ENCODE measurements at places on chromosomes 12 and 14. TPM values are rescaled to one million over a fixed set of nuclear protein-coding genes. Genes with fewer than 3 reads are reported as not detected.

GRCh38 chr14:50739186-50739585 is 71.1 kb upstream of the SAV1 start:
- no peak for DNase-seq
- H3K4me3 ChIP-seq = no peak overlapping the region
- no peak overlapping the region for H3K27ac ChIP-seq
- peaks cover 48% of the 10 kb centered on the region for H3K36me3 ChIP-seq

DNA sequence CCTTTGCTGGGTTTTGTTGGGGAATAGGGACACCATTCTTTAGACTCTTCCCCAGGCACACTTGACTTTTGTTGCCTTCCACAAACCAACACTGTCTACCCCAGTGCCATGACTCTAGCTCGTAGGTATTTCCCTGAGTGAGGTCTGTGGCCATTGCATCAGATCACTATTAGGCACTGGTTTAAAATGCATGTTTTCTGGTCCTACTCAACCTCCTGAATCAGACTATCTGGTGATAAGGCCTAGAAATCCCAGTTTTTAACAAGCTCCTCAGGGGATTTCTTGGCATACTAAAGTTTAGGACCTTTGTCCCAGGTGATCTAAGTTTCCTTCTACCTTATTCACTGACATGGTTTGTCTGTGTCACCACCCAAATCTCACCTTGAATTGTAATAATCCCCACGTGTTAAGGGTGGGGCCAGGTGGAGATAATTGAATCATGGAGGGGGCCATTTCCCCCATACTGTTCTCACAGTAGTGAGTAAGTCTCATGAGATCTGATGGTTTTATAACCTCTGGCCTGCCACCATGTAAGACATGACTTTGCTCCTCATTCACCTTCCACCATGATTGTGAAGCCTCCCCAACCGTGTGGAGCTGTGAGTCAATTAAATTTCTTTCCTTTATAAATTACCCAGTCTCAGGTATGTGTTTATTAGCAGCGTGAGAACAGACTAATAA is 87.8 kb upstream of the PSMC1 start:
- peaks cover 6% of the 10 kb centered on the region for H3K36me3 ChIP-seq
- no peak overlapping the region for H3K27ac ChIP-seq
- H3K27me3 ChIP-seq = peaks cover under 1% of the 10 kb centered on the region
- H3K4me3 ChIP-seq = no peak overlapping the region
- H3K4me1 ChIP-seq = no peaks in the 10 kb centered on the region

Gene TESPA1
- not detected for total RNA-seq

DNA sequence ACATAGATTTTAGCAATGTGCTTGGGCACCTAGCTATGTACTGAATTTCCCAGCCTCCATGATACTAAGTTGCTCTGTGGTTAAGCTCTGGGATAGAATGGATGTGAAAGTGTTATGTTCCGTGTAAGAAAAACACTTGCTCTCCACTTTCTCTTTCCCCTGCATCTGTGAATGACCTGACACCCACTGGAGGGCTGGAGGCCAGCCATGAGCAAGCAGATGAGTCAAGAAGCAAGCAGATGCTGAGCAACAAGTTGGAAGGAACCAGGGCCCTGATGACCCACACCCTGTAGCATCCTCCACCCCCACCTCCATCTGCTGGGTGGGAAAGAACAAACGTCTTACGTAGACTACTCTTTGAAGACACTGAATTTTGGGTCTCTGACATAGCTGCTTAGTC is 56.6 kb downstream of the EID3 start:
- H3K4me3 ChIP-seq = no peak overlapping the region
- H3K4me1 ChIP-seq = peaks cover 4% of the 10 kb centered on the region
- no peak overlapping the region for H3K27ac ChIP-seq
- DNase-seq = no peak

Gene ERP27
- not detected for total RNA-seq

DNA sequence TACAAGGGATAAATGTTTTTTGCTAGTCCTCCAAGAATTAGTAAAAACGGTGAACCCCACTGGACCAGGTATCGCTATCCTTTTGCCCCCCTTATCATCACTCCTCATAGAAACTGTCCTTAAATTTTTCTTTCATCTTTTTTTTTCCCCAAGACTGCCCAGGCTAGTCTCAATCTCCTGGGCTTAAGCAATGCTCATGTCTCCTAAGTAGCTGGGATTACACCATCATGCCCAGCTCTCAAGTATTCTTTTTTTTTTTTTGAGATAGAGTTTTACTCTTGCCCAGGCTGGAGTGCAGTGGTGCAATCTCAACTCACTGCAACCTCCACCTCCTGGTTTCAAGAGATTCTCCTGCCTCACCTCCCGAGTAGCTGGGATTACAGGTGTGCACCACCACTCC is 9.7 kb downstream of the IRF2BPL start:
- no peaks in the 10 kb centered on the region for H3K36me3 ChIP-seq
- no peaks in the 10 kb centered on the region for H3K27me3 ChIP-seq
- peaks cover 27% of the 10 kb centered on the region for H3K4me1 ChIP-seq
- peak; percentile 36 for DNase-seq

- H3K27ac ChIP-seq = no peak overlapping the region
- H3K36me3 ChIP-seq = no peaks in the 10 kb centered on the region
- no peaks in the 10 kb centered on the region for H3K4me1 ChIP-seq
- H3K4me3 ChIP-seq = no peak overlapping the region
- no peak for DNase-seq
Measured at GRCh38 chr12:96190413-96191108, 3.6 kb upstream of the ELK3 start.

GRCh38 chr12:29216266-29216665 is 67.2 kb downstream of the FAR2 start:
- no peak overlapping the region for H3K27ac ChIP-seq
- no peak for DNase-seq
- peaks cover 4% of the 10 kb centered on the region for H3K36me3 ChIP-seq
- no peaks in the 10 kb centered on the region for H3K27me3 ChIP-seq

GRCh38 chr14:21070083-21070609 is at the start of gene ARHGEF40:
ARHGEF40 (plus strand) TSS chr14:21070304; CDS start chr14:21070397, 93 bp downstream.
- H3K27ac ChIP-seq = peak within 1 kb of the TSS; percentile 54
- H3K4me1 ChIP-seq = peaks cover 26% of the 10 kb centered on the region
- H3K27me3 ChIP-seq = peaks cover 9% of the 10 kb centered on the region
- peak within 1 kb of the TSS; percentile 83 for H3K4me3 ChIP-seq

- H3K36me3 ChIP-seq = peaks cover 93% of the 10 kb centered on the region
- no peak for DNase-seq
- H3K27ac ChIP-seq = no peak overlapping the region
- H3K4me3 ChIP-seq = no peak overlapping the region
Measured at GRCh38 chr14:103679351-103679750, 35.9 kb downstream of the XRCC3 start.

Gene USP44
- total RNA-seq = not detected

Gene GUCY2C
- total RNA-seq = not detected

Gene TAS2R7
- not detected for total RNA-seq

Gene KLRG1
- total RNA-seq = 1.7 TPM

Gene RTL1
- not detected for total RNA-seq

DNA sequence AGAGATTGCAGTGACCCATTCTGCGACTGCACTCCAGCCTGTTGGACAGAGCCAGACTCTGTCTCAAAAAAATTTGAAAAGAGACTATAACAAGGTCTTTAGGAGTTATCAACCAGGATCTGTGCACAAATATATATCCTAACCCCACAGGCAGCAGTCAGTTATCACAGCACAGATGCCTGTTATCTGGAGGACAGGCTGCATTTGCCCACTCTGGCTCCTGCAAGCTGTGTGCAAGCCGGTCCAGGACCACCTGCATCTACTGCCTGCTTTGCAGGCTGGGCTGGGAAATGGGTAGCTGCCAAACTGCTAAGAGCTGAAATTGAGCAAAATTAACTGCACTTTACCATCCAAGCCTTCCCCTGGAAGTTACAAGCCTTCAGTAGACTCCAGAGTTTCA is 21.4 kb upstream of the RCOR1 start:
- peaks cover 11% of the 10 kb centered on the region for H3K4me1 ChIP-seq
- no peak for DNase-seq
- no peak overlapping the region for H3K27ac ChIP-seq
- H3K27me3 ChIP-seq = no peaks in the 10 kb centered on the region

DNA sequence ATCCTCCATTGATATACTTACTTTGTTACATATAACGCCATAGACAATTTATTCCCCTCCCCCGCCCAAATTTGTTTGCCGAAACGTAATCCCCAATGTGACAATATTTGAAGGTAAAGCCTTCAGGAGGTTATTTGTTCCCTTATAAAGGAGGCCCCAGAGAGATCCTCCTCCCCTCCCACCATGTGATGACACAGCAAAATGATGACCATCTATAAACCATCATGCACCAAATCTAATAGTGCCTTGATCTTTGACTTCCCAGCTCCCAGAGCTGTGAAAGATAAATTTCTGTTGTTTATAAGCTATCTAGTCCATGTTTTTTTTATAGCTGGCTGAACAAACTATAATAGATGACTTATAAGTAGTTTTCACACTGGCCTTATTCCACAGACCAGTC is 122.2 kb downstream of the PTPRO start:
- H3K27me3 ChIP-seq = no peaks in the 10 kb centered on the region
- no peaks in the 10 kb centered on the region for H3K36me3 ChIP-seq
- H3K27ac ChIP-seq = no peak overlapping the region
- no peak for DNase-seq

DNA sequence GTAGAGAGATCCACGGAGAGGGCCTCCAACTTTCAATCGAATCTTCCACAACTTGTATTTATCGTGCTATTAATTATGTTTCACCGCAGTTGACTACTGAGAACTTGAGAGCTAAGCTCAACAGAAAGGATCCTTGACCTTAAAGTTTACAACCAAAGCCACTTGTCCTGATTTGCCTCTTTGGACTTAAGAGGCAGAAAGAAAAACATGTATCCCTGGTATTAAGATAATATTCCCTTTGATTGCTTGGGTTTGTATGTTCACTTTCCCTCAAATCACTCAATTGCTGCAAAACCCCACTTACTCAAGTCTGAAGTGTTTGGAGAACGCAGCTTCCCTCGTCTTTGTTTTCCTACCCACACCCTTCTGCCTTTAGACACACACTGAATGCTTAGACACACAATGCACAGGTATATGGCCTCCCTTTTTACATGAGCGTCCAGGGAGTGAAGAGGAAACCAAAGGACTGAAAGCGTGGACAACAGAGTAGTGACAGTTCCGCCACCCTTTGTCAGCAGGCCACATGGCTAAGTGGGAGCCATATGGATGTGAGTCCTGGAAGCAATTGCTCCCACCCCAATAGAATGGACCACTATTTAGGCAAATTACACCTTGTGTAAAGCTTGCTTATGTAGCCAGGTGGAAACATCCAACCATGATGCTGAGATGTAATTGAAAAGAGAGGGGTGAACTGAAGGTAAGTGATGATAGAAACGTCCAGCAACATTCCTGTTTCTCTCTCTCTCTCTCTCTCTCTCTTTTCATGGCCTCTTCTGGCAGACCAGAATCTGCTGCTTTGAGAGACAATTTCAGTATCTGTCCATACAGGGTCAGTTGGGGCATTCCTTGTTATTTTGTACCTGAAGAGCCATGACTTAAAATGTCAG is 1.4 kb upstream of the PKP2 start:
- no peak for DNase-seq
- H3K27me3 ChIP-seq = no peaks in the 10 kb centered on the region
- H3K4me1 ChIP-seq = peaks cover 33% of the 10 kb centered on the region
- H3K27ac ChIP-seq = peak overlapping the region; percentile 96
- peaks cover 17% of the 10 kb centered on the region for H3K36me3 ChIP-seq

Gene SOAT2
- total RNA-seq = not detected

GRCh38 chr12:39824505-39825212 is 205.1 kb upstream of the ABCD2 start:
- peaks cover 7% of the 10 kb centered on the region for H3K36me3 ChIP-seq
- peak; percentile 10 for DNase-seq
- no peaks in the 10 kb centered on the region for H3K4me1 ChIP-seq
- H3K27me3 ChIP-seq = no peaks in the 10 kb centered on the region
- H3K27ac ChIP-seq = no peak overlapping the region
